ENCODE measurements at places on chromosomes 5 and 9.

DNA sequence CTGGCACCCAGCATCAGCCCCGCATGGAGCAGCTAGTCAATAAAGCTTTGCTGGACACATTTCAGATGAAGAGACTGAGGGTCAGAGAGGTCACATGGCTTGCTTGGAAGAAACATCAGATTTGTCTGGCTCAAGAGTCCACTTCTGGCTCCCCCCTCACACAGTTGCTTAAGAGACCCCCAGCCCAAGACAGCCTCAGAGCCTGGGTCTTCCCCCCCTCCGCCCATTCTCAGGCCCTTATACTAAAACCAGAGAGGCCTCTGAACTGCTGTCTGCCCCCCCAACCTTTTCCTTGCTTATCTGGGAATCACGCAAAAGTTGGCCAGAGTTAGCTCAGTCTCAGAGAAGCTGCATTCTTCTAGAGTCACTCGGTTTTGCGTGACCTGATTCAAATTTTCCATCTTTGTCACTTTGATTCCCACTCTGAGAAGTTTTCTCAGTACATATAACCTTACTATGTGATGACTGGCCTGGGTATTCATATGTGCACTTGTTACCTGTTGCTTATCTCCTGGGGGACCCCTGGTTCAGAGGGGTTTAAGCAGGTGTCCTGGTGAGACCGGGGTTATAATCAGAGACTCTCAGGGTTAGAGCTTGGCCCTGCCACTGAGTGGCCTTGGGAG is 145.4 kb upstream of the IER5L start:
- DNase-seq = no peak

DNA sequence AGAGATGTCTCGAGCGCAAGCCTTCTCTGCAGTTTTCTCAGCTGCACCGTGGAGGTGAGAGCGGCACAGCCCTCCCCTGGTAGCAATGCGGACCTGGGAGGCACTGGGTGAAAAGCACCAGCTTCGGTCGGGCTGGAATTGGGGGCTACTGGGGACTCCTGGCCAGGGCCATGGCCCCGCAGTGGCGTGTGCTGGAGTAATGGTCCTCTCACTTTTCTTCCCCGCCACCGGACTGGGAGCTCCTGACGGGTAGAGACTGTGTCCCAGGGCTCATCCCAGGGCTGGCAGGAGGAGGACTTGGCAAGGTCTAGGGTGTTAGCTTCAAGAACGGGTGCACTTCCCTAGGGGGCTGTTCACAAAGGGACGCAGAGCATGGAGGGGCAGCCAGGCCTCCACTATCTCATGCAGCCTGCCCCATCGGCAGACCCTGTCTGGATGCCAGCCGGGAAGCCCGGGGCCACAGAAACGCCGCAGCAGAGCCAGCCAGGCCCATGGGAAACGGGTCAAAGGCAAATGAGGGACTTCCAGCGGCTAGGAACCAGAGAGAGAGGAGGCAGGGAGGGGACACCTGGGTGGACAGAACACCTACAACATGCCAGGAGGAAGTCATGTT is 92.6 kb upstream of the MVB12B start:
- no peak for DNase-seq

DNA sequence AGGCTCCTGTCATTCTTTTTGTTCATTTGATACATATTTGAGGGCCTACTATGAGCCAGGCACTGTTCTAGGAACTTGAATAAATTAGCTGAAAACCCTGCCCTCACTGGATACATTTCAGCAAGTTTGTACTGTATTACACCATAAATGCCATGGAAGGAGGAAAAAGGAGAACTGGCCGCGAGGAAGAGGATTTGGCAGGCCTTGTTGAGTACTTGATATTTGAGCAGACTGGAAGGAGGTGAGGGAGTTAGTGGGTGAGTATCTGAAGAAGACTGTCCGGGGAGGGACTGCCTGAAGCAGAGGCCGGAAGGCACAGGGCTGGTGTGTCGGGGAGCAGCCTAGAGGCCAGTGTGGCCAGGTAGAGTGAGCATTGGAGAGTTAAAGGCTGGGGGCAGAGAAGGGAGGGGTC is 4.5 kb downstream of the SNX30 start:
- DNase-seq = no peak

GRCh38 chr5:135323227-135323626 is 75.8 kb downstream of the MACROH2A1 start:
- no peak for DNase-seq

DNA sequence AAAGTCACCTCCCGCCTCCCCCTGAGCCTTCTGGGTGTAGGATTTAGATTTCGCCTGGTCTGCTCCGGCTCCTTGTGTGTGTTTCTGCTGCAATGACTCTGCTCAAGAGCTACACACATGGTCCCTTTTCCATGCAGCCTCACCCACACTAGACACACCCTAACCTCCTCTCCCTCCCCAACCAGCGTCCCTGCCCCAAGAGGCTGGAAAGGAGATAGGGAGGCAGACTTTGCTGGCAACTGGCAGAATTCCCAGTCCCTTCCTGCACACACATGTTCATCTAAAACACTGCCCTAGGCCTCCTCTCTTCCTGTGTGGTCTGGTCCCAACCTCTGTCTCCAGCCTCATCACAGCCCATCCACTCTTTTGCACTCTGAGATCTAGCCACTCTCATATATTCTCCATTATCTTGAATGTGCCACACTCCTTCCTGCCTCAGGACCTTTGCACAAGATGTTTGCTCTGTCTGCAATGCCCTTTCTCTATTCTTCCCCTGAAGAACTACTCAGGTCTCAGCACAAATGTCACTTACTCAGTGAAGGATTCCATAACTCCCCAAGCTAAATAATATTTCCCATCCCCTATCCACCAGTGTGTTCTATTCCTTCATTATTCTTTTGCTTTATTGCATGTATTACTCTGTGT is 253.8 kb downstream of the CDK5RAP2 start:
- no peak for DNase-seq

DNA sequence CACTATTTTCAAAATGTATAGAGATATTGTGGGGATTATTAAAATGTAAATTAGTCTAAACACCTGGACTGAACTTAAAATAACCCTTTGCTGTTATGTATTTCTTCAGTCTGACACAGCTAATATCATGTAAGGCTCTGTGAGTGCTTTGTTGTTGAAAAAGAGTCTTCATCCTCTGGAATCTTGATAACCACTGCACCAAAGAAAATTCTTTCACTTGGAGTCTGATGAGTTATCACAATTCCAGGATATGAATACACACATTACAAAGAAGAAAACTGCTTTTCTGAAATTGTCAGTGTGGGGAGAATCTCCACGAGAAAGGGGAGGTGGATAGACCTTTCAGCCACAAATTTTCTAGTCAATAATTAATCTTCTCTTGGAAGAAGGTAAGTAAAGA is 42.3 kb upstream of the TARS1 start:
- no peak for DNase-seq

- no peak for DNase-seq
These were observed 1.5 kb downstream of the FAM170A start for GRCh38 chr5:119630752-119631440.

GRCh38 chr5:81808106-81808505 is 57.2 kb upstream of the SSBP2 start:
- DNase-seq = no peak
